Pancreas (tissue), 10 donors: ENCODE measurements at places on chromosomes 5 and 9. TPM values are rescaled to one million over a fixed set of nuclear protein-coding genes. Genes with fewer than 3 reads are reported as not detected.

C5 gene
- 29.9 TPM for total RNA-seq

RANBP17 gene
- total RNA-seq = 6.7 TPM

SEMA6A gene
- total RNA-seq = 17.3 TPM

AFAP1L1 gene
- total RNA-seq = 0.60 TPM

NDST1 gene
- 42.0 TPM for total RNA-seq

NUP214 gene
- 27.7 TPM for total RNA-seq

DROSHA gene
- 29.7 TPM for total RNA-seq

SPINK7 gene
- total RNA-seq = not detected

ZDHHC11B gene
- 2.8 TPM for total RNA-seq

ROPN1L gene
- 0.47 TPM for total RNA-seq

SLCO6A1 gene
- not detected for total RNA-seq

ANKRD31 gene
- 0.26 TPM for total RNA-seq

SPATA31D1 gene
- total RNA-seq = not detected

- no peak for DNase-seq
Measured at GRCh38 chr9:89690334-89690912, 85.6 kb downstream of the GADD45G start.

GRCh38 chr5:65034813-65035209 lies 266.1 kb downstream of the CWC27 start:
- no peak for DNase-seq

GRCh38 chr9:127854960-127855359 lies 502 bp upstream of the ENG start:
- no peak for DNase-seq

GRCh38 chr9:89929673-89930480 lies 325.1 kb downstream of the GADD45G start:
- no peak for DNase-seq

GRCh38 chr5:546376-546908 lies 22.2 kb upstream of the SLC9A3 start:
- DNase-seq = no peak

DNA sequence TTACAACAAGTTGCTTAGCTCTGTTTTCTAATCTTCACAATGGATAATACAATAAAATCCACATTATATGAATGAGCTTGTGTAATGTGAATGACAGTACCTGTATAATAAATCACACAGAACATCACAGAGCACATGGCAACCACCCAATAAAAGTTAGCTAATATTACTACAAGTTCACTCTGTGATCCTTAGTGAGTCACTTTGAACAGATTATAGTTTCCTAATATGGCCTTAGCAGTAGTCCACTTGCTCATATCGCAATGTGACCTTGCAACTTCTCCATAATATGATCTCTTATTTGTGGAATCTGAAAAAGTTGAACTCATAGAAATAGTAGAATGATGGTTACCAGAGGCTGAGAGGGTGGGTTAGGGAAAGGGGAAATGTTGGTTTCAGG lies 361.3 kb downstream of the PTPRD start:
- DNase-seq = no peak

- DNase-seq = no peak
Measured at GRCh38 chr5:75690669-75691068, 26.6 kb downstream of the POC5 start.

GRCh38 chr5:83473346-83474160 lies 2.0 kb downstream of the VCAN start:
- DNase-seq = peak; percentile 81

DNA sequence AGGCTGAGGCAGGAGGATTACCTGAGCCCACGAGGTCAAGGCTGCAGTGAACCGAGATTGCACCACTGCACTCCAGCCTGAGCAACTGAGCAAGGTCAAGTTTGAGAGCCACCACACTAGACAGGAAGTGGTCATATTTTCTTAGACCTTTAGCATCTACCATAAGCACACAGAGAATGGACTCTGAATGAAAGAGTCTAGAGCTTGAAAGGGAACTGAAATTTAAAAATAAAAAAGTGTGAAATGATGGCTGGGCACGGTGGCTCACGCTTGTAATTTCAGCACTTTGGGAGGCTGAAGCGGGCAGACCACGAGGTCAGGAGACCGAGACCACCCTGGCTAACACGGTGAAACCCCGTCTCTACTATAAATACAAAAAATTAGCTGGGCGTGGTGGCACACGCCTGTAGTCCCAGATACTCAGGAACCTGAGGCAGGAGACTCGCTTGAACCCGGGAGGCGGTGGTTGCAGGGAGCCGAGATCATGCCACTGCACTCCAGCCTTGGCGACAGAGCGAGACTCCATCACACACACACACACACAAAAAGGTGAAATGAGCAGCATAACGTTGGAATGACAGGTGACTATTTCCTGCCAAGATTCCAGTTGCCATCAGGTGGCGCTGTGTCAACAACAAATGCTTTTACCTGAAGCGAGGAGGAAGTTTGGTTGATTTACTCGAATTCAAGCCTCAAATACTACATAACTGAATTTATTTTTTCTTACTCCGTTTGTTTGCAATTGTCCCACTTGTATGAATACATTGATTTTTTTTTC lies 21.3 kb upstream of the AK3 start:
- DNase-seq = peak; percentile 57

DNA sequence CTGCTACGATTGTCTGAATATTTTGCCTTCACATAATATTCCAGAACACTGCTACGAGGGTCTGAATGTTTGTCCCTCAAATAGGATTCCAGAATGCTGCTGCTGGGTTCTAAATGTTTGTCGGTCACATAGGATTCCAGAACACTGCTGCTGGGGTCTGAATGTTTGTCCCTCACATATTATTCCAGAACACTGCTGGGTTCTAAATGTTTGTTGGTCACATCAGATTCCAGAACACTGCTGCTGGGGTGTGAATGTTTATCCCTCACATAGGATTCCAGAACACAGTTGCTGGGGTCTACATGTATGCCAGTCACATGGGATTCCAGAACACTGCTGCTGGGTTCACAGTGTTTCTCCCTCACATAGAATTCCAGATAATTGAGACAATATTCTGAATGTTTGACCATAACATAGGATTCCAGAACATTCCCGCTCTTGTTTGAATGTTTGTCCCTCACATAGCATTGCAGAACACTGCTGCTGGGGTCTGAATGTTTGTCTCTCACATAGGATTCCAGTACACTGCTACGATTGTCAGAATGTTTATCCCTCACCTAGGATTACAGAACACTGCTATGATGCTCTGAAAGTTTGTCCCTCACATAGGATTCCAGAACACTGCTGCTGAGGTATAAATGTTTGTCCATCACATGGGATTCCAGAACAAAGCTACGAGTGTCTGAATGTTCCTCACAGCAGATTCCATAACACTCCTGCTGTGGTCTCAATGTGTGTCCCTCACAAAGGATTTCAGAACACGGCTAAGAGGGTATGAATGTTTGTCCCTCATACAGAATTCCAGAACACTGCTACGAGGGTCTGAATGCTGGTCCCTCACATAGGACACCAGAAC lies 201.8 kb downstream of the FOXD4L6 start:
- DNase-seq = no peak

DNA sequence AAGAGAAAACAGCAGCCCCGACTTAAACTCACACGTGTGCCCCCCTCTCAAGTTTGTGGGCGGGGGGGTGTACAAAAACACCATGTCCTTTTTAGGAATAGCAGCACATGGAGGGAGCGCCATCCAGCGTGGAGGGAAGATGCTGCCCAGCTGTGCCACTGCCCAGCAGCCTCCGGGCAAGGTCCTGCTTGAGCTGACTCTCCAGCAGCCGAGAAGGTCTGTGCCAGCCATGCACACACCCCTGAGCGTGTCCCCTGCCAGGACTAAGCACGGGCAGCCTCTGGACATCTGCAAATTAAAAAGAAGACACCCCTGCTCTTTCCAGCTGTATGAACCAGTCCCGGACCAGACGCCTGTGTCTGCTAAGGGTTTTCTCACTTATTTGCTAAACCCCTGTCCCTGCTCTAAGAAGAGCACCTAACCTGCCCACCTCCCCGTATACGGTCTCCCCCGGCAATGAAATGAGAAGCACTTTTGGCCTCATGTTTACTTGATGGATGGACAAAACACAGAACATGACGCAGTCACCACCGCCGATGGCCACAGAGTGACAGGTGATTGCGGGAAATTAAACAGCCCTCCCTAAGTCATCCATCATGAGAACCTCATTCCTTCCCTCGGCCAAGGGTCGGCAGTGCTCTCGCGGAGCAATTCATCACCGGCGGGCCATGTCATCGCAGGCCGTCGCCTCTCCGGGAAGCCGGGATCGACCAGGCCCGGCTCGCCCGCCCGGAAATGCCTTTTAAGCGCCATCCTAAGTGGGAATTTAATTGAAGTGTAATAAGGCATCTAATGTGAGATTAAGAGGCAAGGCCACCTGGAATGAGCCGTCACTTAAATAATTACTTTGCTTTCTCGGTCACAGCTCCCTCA lies 96.9 kb downstream of the OLFM1 start:
- DNase-seq = no peak

- DNase-seq = no peak
Measured at GRCh38 chr5:18749763-18750162, 1115.5 kb downstream of the TAF11L14 start.

DNA sequence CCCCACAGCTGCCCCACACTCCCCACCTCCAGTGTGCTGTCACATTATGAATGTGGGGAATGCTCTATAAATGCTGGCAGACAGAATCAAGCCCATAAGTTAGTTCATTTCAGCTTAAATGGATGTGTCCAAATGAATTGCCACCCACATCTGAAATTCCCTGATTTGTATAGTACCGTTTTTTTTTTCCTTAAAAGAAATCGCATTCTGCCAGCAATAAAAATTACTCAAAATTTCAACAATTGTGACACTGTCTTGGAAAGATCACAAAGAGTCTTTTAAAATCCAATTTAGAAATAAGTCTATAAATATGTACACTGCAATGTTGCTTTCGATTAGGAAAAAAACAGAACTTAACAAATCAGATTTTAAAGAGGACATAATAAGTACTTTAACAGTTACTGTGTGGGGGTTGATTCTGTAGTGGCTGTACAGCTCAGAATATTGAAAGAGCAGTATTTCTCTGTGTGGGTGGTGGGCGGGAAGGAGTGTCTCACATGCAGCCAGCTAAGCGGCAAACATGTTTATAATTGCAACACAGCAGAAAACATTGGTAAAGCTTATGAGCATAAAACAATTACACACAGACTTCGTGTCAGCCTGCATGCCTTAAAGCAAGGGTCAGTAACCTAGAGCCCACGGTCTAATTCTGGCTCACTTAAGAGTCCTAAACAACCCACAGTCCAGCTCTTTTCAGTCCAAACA lies 24.9 kb upstream of the CSNK1G3 start:
- no peak for DNase-seq

- no peak for DNase-seq
Measured at GRCh38 chr9:130943777-130944176, 4.7 kb upstream of the FIBCD1 start.

GRCh38 chr5:157743163-157744050 lies at the start of gene LSM11:
LSM11 (plus strand) TSS chr5:157743712; CDS start chr5:157743751, 39 bp downstream.
- peak; percentile 81 for DNase-seq

- DNase-seq = peak; percentile 59
Measured at GRCh38 chr5:160269017-160269416, 39.7 kb downstream of the FABP6 start.

DNA sequence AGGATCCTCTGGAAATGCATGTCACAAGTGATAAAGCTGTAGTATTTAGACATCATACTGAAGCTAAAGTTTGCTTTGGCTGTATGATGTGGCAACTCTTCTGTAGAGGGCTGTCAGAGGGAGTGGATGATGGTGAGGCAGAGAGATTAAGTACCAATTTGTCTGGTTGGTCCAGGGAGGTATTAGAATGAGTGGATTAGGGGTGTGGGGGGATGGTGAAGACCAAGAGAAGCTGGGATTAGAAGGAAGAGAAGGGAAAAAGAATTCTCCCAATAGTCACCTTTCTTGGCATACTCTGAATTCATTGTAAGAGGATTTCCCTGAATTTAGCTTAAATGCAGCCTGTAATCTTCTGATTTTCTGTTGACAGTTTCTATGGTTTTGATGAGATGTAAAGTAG lies 3.6 kb downstream of the PCDHAC2 start:
- no peak for DNase-seq

DNA sequence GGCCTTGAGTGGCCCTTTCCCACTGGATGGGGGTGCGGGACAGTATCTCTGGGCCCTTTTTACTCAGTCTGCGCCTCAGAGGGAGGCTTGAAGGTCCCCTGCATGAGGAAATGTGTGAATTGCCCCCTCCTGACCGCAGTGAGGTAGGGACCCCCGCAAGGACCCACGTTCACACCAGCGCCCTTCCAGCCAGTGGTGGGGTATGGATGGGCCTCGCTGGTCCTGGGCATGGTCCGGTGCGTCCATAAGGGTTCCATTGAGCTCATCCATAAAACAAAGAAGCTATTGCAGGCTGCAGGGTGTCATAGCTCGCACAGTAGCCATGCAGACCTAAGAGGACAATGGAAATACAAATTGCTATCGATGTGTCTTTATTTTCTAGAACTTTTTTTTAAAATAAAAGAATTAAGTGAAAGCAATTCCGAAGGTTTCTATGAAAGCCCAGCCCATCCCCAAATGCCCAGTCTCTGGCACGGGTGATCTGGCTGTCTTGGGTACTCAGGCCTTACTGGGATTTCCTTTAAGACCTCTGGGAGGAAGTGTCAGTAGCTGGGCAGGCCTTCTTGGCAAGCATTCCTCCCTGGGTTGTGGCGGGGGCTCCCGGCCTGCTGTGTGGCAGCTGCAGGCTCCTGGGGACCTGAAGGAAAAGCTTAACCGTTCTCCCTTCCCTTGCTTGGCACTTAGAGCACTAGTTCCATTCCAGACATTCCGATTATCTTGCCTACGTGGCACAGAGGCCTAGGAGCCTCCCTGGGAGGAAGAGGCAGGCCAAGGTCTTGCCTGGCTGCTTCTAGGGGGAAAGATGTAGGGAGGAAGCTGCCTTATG lies 1.5 kb upstream of the SEMA5A start:
- peak; percentile 70 for DNase-seq

- no peak for DNase-seq
Measured at GRCh38 chr5:33635582-33635981, 194.8 kb downstream of the TARS1 start.

DNA sequence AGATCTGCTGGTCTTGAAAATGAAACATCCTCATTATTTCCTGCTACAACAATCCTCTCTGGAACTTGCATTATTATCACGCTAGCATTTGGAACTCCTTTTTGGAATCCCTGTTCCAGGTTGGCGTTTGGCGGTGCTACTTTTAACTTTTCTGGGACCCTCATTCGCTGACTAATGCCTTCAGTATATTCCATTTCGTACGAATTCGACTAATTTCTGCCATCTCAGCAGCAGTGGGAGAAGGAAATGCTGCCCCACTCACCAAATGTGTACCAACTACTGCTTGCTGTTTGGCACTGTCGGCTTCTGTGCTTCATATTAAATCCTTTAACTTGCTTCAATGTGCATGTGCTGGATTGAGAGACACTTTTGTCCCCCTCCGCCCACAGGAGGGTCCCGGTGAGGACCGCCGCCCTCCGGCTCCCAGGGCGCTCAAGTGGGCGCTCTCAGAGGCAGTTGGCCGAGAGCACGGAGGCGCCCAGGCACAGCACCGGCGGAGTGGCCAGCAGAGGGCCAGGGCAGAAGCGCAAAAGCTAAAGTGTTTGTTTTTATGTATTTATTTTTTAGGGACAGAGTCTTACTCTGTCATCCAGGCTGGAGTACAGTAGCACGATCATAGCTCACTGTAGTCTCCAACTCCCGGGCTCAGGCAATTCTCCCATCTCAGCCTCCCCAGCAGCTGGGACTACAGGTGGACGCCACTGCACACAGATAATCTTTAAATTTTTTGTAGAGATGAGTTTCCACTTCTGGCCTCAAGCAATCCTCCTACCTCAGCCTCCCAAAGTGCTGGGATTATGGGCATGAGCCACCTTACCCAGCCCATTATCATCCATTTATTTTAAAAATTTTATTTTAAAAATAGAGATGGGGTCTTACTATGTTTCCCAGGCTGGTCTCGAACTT lies 11.9 kb downstream of the PDE6A start:
- no peak for DNase-seq
